ENCODE measurements at places on chromosomes 4 and X. TPM values are rescaled to one million over a fixed set of nuclear protein-coding genes. Genes with fewer than 3 reads are reported as not detected.
A peak's percentile ranks its signal among the peaks of the same experiment; 100 is the strongest.

The SHOX gene
- 29.3 TPM for total RNA-seq

DNA sequence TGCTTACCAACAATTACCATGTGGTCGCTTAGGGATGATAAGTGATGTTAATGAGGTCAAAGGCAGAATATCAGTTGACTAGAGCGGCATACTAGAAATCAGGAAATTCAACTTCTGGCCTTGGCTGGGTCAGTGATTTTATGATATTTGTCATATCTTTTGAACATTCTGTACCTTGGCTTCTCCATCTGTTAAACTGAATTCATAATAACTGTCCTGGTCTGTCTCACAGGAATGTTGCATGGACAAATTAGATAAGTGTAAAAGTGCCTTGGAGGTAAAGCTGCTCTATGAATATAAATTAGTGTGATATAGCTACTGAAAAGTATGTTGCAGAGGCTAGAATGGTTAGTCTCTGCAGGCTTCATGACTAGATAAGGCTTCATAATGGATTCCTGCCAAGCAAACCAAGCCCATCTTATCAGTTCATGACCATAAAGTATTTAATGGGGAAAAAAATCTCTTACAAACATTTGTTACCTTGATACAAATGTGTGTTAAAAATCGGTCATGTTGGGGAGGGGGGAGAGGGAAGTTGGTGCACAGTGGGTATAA lies 104.6 kb upstream of the BMPR1B start:
- peaks cover 39% of the 10 kb centered on the region for H3K36me3 ChIP-seq
- no peak overlapping the region for H3K4me3 ChIP-seq
- no peaks in the 10 kb centered on the region for H3K27me3 ChIP-seq
- H3K4me1 ChIP-seq = peaks cover 57% of the 10 kb centered on the region
- DNase-seq = no peak

DNA sequence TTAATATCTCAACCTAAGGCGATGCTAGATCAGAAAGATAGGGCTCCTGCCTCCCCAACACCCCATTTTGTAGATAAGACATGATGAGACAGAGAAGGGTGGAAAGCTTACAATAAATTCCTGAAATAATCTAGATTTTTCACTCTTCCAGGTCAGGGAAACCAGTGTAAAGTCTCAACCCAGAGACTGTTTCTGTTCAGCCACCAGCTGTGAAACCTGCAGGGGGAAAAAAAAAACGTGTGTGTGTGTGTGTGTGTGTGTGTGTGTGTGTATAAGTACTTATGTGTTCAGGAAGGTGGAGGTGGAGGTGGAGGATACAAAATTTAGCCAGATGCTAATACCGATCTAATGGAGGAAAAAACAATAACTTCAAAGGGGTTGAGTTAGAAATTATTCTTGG lies 773 bp upstream of the ITM2A start:
- no peaks in the 10 kb centered on the region for H3K4me1 ChIP-seq
- no peaks in the 10 kb centered on the region for H3K36me3 ChIP-seq
- H3K4me3 ChIP-seq = no peak overlapping the region
- H3K27me3 ChIP-seq = no peaks in the 10 kb centered on the region
- H3K27ac ChIP-seq = no peak overlapping the region

DNA sequence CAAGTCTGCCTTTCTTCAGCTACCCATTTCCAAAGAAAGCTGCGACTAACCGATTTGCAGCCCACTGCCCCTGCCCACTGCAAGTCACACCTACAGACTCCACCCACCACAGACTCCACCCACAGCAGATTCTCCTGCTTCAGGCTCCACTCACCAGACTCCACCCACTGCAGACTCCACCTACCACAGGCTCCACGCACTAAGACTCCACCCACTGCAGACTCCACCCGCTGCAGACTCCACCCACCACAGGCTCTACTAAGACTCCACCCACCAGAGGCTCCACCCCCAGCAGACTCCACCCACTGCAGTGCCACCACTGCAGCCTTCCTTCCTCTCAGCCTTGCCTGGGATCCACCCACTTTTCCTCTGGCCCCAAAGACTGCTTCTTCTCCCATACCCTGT lies 41.3 kb downstream of the ABLIM2 start:
- 0 out of 2 replicates have a peak, but pooled peaks cover 4% of the 10 kb centered on the region for H3K36me3 ChIP-seq
- peak; percentile 13 for DNase-seq
- H3K27me3 ChIP-seq = peaks cover 56% of the 10 kb centered on the region
- no peak overlapping the region for H3K27ac ChIP-seq
- no peaks in the 10 kb centered on the region for H3K4me1 ChIP-seq

GRCh38 chrX:41634284-41634683 lies 54.5 kb upstream of the GPR34 start:
- H3K4me1 ChIP-seq = peaks cover 9% of the 10 kb centered on the region
- no peaks in the 10 kb centered on the region for H3K36me3 ChIP-seq

DNA sequence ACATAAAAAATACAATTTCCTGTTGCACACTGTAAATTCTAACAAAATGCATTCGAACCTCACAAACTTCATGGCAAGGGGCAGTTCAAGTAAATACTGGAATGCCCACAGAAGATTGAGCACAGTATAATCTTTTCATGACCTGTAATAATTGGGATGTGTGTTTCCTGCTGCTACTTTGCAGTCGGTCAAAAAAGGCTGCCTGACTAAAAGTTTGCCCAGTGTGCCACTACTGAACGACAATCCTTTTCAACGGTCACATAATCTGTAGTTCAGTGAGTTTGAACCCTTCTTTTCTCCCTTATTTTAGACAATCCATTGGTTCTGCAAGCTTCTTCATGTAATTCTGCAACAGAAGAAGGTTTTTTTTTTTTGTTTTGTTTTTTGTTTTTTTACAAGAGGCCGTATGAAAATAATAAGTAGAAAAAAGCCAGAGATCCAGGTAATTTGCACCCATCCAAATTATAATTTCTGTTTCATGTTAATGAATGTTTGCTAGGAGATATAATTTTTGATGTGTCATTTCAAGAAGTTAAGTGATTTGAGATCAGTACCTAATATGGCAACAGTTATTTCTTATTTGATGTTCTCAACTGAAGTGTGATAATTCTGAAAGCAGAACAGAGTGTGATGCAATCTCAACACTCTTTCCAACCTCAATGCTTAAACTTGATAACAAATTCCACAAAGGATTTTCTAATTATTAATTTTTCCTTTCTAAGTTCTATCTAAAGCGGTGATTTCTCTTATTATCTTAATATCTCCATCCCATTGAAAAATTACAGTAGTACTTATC lies 237.6 kb downstream of the FSTL5 start:
- no peaks in the 10 kb centered on the region for H3K36me3 ChIP-seq
- H3K4me3 ChIP-seq = no peak overlapping the region
- no peak for DNase-seq
- no peaks in the 10 kb centered on the region for H3K4me1 ChIP-seq

DNA sequence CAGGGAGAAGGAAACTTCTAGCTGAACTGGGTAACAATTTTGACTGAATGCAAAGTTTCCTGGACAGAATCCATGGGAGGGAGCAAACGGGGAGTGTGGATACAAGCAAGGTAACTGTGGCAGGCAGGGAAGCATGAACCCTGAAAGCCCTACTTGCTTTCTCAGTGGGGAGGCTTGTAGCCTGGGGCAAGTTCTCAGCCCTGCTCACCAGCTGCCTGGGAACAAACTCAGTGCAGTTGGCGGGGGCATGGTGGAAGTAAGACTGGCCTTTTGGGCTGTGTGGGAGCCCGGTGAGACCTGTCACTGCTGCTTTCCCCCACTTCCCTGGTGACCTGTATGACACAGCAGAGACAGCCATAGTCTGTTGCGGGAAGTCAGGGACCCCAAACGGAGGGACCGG lies 14.0 kb upstream of the TEX13B start:
- no peaks in the 10 kb centered on the region for H3K4me1 ChIP-seq
- no peaks in the 10 kb centered on the region for H3K36me3 ChIP-seq
- no peak for DNase-seq

The CYSLTR1 gene
- not detected for total RNA-seq

GRCh38 chr4:177349191-177349590 lies 39.5 kb downstream of the NEIL3 start:
- no peak for DNase-seq
- H3K27ac ChIP-seq = no peak overlapping the region
- H3K27me3 ChIP-seq = no peaks in the 10 kb centered on the region
- H3K36me3 ChIP-seq = peaks cover 28% of the 10 kb centered on the region

DNA sequence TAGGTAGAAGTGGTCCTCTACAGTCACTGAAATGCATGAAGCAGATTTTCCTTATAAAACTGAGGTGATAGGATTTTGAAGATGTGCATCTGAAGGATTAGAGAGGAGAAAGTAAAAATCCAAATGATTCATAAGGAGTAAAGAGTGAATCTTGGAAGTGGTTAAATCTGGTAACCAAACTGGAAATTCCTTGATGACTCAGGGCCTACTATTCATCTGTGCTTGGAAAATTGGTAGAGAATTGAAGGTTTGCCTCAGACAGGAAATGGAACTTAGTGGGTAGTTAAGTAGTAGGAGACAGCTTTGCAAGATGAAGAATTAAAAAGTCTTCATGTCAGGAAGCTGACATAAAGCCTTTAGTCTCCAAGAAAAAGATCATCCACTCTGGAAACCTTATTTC lies 368.9 kb upstream of the CTSO start:
- peaks cover 41% of the 10 kb centered on the region for H3K4me1 ChIP-seq
- DNase-seq = peak; percentile 82
- H3K4me3 ChIP-seq = peak overlapping the region; percentile 55
- H3K27ac ChIP-seq = peak overlapping the region; percentile 78

DNA sequence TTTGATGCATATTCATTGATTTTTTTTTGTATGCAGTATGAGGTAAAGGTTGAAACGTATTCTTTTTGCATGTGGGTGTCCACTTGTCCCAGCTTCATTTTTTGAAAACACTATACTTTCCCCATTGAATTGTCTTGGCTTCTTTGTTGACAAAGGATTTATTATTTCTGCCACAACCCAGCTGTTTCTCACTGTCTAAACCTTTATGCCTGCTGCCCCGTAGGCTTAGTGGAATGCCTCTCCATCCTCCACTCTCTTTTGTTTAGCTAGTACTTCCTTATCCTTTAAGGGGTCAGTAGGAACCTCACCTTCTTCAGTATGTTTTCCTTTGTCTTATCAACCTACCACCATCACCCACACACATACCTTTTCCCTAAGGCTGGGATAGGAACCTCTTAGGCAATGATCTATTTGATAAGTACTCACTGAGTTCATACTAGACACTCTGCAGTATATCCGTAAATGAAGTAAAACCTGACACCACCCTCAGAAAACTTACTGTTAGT lies 8.5 kb downstream of the FMR1 start:
- H3K4me1 ChIP-seq = peaks cover 42% of the 10 kb centered on the region
- no peak for DNase-seq
- H3K4me3 ChIP-seq = no peak overlapping the region

- DNase-seq = no peak
- H3K4me3 ChIP-seq = no peak overlapping the region
- H3K4me1 ChIP-seq = no peaks in the 10 kb centered on the region
- peaks cover 2% of the 10 kb centered on the region for H3K27me3 ChIP-seq
- H3K36me3 ChIP-seq = 0 out of 2 replicates have a peak, but pooled peaks cover 5% of the 10 kb centered on the region
- no peak overlapping the region for H3K27ac ChIP-seq
These were observed 175.4 kb upstream of the FRG1 start for GRCh38 chr4:189765301-189765700.

DNA sequence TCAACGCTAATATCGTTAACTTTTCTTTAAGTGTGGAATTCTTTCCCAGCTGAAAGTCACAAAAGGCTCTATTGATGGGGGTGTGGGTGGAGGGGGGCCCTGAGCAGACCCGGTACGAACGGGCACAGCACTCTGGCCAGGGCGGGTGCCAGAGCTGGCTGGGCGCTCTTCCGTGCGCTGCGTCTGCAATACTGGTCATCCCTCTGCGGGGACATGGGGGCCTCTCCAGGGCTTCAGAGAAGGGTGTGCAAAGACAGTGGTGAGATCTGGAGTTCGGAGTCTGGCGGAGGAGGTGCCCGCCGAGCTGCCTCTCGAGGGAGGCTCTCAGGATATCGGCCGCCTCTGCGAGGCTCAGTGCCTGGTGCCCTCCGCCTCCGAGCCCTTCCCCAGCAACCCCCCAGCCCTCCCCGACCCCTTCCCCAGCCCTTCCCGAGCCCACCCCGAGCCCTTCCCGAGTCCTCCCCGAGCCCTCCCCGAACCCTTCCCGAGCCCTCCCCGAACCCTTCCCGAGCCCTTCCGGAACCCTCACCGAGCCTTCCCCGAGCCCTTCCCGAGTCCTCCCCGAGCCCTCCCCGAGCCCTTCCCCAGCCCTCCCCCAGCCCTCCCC lies 34.3 kb downstream of the FGFRL1 start:
- no peak for DNase-seq
- peaks cover 14% of the 10 kb centered on the region for H3K27me3 ChIP-seq
- H3K4me1 ChIP-seq = peaks cover 39% of the 10 kb centered on the region

- no peak for DNase-seq
- no peak overlapping the region for H3K27ac ChIP-seq
- H3K4me3 ChIP-seq = no peak overlapping the region
- H3K36me3 ChIP-seq = no peaks in the 10 kb centered on the region
- no peaks in the 10 kb centered on the region for H3K27me3 ChIP-seq
- peaks cover 29% of the 10 kb centered on the region for H3K4me1 ChIP-seq
These were observed 50.3 kb downstream of the GASK1B start for GRCh38 chr4:158122501-158122900.

DNA sequence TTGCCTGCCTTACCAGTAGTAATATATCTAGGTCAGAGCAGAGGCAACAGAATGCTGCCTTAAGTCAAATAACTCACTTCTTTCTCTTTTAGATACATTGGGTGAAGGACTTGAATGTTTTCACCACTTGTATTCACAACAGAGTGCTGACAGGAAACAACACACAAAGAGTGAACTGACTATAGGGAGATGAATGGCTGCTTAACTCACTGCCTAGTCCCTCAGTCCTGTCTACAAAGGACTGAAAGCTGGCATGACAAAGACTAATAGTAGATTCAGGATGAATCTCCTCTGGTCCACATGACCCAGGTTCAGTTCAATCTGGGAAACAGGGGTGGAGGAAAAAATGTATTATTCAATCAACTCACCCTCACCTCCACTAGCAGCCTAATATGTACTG lies 134.2 kb downstream of the GALNTL6 start:
- no peaks in the 10 kb centered on the region for H3K4me1 ChIP-seq
- no peak overlapping the region for H3K4me3 ChIP-seq
- no peak for DNase-seq
- no peak overlapping the region for H3K27ac ChIP-seq
- H3K36me3 ChIP-seq = no peaks in the 10 kb centered on the region

DNA sequence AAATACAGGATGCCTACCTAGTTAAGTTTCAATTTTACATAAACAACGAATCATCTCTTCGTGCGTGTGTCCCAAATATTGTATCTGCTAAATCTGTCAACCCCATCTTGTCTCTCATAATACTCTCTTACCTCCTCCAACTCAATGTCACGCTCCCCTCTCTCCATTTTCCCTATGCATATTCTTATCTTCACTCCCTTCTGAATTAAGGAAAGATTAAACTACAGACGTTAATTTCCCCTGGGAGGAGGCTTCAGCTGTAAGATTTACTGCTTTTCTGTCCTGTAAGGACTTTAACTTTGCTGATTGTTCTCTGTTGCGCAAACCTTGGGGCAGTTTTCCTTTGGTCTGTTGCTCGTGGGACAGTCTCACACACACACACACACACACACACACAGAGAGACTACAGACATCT lies 455 bp upstream of the ABCB7 start:
- H3K36me3 ChIP-seq = no peaks in the 10 kb centered on the region
- H3K27ac ChIP-seq = peak overlapping the region; percentile 99
- peaks cover 27% of the 10 kb centered on the region for H3K4me1 ChIP-seq
- peak; percentile 15 for DNase-seq

The PAGE5 gene
- not detected for total RNA-seq

The PDHA2 gene
- total RNA-seq = not detected

GRCh38 chrX:25012793-25013631 lies 2.8 kb downstream of the ARX start:
- DNase-seq = no peak
- H3K4me1 ChIP-seq = no peaks in the 10 kb centered on the region

GRCh38 chr4:134408897-134409296 lies 207.3 kb upstream of the PABPC4L start:
- no peaks in the 10 kb centered on the region for H3K4me1 ChIP-seq
- H3K36me3 ChIP-seq = no peaks in the 10 kb centered on the region
- no peak overlapping the region for H3K27ac ChIP-seq
- H3K4me3 ChIP-seq = no peak overlapping the region
- H3K27me3 ChIP-seq = no peaks in the 10 kb centered on the region
